ENCODE measurements at places on chromosomes 5 and 9.

DNA sequence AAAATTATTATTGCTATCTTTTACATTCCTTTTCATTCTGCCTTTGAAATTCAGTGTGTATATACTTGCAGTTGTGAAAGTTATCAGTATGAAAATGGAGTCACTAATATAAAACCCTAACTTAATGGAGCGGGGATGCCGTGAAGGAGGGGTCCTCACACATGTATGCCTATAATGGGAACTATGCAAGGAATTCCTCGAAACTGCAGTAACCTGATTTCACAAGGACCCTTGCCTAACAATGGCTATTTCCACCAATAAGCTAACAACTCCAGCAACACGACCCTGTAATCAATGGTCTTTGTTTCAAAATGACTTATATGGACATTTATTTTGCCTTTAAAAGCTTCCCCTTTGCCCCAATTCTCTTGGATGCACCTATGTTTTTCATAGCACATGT lies 12.6 kb upstream of the MLLT3 start:
- DNase-seq: no peak

- no peak for DNase-seq
Measured at GRCh38 chr5:16140944-16141343, 38.6 kb downstream of the MARCHF11 start.

DNA sequence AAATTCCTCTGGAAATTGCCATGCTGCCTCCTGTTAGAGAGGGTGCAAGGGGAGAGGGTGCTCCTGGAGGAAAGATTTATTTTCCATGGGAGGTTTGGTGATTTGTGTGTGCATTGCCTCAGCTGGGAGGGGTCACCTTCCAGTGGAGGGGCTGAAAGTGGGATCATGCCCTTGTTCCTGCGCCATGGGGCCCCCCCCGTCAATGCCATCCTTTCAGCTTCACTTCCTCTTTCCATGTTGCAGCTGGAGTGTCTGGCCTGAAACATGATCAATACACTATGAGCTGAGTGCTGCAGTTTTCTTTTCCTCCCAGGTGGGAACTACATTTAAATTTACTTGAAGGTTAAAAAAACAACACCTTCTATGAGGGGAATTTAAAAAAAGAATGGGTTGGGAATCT lies 176.8 kb downstream of the MELK start:
- DNase-seq: no peak

DNA sequence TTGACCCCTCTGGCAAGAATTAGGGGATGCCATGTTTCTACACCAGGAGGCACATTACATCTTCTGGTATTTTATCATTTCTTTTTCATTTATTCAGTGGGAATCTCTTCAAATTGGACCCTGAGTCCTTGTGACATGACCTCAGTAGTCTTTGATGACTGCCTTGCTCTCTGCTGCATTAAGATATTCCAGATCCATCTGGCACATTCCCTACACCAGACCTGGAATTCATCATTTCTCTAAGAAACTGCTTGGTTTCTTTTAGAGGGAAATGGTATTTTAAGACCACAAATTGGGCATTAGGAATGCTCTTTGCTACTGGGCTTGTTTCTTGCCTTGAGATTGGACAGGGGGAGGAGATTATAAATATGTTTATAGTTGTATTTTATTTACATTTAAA lies 61.0 kb downstream of the GALNT10 start:
- no peak for DNase-seq

GRCh38 chr5:158756871-158757270 lies 342.8 kb downstream of the EBF1 start:
- DNase-seq: no peak

DNA sequence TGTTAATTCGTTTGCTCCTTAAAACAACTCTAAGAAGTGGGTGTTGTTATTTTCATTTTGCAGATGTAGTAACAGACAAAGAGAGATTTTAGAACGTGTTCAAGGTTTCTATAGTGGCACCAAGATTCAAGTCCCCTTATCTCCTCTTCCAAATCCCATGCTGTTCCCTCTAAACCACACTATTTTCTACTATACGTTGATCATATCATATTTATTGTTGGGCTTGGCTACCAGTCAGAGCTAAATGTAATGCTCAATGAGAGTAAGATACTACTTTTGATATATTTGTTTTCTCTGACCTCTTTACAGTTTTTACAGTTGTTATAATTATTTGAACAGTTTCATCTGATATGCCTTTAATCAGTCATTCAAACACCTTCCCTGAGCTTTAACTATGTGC lies 212.9 kb downstream of the EFNA5 start:
- no peak for DNase-seq

DNA sequence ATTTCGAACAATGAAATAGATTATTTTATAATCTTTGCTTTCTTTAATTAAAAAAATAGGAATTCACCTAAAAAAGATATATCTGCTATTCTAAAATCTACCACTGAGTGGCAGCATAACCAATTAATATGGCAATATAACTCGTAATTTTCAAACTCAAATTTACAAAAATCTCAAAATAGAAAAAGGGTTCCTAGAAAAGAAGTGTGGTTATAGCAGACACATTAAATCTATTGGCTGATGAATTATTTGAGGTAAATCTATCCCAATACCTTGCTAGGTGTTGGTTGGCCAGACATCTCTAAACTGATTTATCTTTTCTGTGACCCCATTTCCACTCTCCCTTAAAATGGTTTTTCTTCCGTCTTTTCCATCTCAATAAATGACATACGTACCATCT lies 30.2 kb upstream of the NRG2 start:
- DNase-seq: no peak

DNA sequence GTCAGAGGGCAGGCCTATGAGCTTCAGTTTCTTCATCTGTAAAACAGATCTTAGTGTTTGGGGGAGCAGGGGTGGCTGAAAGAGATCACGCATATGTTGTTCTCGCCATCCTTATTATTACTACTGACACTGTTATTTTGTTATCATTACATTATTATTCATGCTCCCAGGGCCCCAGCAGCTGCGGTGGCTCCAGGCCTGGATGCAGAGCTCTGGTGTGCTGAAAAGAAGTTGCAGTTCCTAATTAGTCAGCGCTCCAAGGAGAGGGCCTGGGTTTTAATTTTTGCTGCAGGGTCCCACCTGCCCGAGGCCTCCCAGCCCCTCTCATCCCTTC lies 19.5 kb downstream of the CXXC5 start:
- no peak for DNase-seq

DNA sequence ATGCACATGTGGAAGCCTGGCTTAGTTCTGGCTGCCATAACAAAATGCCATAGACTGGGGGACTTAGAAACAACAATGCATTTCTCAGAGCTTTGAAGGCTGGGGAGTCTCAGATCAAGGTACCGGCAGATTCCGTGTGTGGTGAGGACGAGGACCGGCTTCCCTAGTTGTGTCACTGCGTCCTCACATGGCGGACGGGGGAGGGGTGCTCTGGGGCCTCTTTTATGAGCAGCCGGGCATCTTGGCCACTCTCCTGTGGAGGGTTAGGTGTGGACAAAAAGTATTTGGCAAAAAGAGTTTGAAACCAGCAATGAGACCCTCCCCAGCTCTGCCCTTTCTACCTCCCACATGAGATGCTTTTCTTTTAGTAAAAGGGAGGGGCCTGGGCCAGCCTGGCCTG lies 118.5 kb upstream of the LPCAT1 start:
- no peak for DNase-seq

All from stimulated activated CD8-positive, alpha-beta memory T cell treated with anti-CD3 and anti-CD28 coated beads, Interleukin-2, amount 100 ng/mL, for 48 hours (primary cell).